Cardiac ventricle fibroblast (primary cell): ENCODE measurements at places on chromosomes 4 and X. TPM values are rescaled to one million over a fixed set of nuclear protein-coding genes. Genes with fewer than 3 reads are reported as not detected.

Gene TCP11X2
- total RNA-seq = not detected in 2 replicates

Gene HDAC6
- total RNA-seq = 23.3 and 42.3 TPM in 2 replicates

Gene TEX13D
- not detected in 2 replicates for total RNA-seq

Gene F11
- total RNA-seq = not detected in 2 replicates

Gene IL13RA2
- total RNA-seq = 9.9 and 16.6 TPM in 2 replicates
